ENCODE measurements at places on chromosomes 5 and 9.

DNA sequence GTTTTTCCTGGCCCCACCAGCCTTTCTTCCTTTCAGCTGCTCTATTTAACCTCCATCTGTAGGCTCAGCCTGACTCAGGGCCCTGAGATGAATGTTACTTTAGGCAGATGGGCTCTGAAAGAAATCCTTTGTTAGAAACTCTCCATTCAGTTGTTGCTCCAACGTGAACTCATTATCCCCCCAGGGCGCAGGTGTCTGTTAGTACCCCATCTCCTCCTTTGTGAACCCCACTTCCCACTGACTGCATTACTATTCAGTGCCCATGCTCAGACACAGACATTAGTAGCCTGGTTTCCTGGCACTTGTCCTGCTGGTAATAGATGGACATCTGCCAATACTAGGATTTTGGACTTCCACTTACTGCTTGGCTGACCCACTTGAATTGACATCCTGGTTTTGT is 1271.6 kb downstream of the PTPRD start:
- DNase-seq: no peak

DNA sequence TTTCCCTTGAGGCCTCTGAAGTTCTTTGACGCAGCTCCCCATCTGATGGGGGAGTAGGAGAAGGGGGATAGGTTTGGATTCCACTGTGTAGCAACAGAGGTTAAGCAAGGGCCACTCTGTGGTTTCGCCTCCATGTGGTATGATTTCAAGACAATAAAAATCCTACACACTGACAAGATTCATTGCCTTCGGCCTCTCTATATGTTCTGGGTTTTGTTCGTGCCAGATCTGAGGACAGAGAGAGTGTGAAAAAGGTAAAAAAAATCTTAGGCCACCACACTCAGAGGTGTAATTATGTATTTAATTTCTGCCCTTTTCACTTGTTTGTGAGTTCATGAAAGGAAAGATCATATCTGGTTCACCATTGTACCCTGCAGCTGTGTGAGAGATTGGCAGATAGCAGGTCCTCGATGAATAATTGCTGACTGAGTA is 715.2 kb upstream of the ZNF608 start:
- DNase-seq: no peak

DNA sequence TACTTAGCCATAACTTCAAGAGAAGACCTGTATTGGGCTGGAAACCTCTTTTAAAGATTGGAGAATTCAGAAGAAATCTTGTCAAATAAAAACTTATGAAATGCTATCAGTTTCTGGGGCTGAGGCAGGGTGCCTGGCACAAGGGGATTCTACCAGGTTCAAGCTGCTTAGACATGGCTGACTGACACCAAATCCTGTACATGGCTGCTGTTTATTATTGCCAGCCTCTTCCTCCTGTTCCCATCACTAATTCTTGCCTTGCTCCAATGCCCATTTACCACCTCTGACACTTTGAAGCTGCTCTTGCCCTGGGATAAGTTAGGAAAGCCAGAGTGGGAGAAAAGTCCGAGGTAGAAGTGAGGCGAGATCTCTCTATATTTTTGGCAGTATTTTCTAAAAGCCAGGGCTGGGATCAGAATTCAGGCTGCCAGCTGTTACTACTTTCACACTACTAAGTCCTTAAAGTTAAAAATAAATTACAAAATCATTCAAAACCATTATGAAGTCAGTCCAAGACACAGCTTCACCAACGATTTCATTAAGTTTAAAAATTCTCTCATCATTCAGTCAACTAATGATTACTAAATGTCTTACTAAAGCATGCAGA is 66.3 kb upstream of the TNFAIP8 start:
- DNase-seq: no peak

DNA sequence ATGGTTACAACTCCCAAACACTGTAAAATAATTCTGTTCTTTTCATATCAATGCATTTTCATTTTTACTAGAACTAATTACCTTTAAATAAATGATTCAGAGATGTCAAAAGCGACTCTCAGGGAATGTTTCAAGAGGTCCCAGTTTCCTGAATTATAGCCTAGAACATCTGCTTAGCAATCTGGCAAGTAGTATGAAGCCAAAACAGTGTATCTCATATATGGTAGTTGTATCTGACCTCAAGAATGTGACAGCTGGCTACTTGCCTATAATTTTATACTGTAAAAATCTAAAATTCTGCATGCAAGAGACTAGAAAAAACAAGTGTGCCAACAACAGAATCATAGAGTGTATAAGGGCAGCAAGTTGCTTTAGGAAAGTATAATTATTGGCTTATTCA is 187.7 kb upstream of the POU5F2 start:
- no peak for DNase-seq

DNA sequence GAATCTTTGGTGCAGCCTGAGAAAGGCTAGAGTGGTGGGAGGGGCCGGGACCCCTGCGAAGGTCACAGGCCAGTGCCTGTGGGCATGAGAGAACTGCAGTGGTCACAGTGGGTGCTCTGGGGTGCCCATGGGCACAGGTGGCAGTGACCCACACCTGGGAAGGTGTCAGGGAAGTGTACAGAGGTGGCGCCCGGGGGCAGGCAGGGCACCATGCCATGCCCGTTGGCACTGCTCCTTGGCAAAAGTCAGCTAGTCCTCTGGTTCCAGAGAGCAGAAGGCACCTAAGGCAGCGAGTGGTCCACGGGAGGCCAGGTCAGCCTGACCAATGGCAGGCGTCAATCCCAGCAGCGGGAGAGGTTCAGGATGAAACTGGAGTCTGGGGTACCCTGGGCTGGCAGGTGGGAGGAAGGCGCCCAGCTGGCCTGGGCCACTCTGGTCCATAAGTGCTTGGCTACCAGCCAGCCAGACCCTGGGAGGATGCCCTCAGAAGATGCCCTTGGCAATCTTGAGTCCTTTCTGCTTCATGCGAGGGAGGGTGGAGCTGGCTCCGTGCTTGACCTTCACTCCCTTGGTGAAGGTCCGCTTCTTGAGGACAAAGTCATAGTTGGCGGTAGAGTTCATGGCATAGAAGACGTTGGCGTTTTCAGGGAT is 22.8 kb downstream of the RALGDS start:
- no peak for DNase-seq

DNA sequence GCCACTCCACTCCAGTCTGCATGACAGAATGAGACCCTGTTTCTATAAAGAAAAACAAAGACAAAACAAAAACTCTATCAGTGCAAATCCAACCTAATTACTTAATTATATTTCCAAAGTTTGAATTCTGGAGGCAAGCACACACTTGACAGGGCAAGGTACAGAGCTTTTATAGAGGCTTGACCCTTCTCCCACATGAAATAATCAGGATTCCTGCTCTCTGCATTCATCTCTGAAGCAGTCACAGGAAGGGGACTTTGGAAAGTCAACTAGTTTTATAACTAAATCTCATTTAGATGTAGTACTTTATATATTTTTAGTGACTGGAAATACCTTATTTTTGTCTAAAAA is 91.9 kb upstream of the CHD1 start:
- DNase-seq: no peak

Measured in NCI-H2107 (cell line).